Stimulated activated naive CD4-positive, alpha-beta T cell treated with Interleukin-2 at 50 U/mL for 16 hours (primary cell): ENCODE measurements at places on chromosomes 11 and 22.

DNA sequence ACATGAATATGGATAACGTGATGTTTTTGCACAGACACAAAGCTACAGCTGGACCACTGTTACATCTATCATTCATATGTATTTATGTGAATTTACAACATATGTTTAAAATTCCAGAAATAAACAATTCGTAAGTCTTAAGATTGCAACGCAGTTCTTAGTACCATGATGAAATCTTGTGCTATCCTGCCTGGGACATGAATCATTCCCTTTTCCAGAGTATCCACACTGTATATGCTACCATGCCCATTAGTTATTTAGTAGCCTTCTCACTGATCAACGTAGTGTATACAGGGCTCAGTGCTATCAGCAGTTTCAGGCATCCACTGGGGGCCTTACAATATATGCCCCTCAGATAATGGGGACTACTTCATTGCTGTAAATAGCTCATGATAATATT lies 4.3 kb downstream of the ATL3 start:
- DNase-seq, result no peak

GRCh38 chr11:125724125-125724524 lies 22.0 kb upstream of the PATE1 start:
- DNase-seq, result no peak

- DNase-seq, result peak; percentile 82
These were observed at the start of gene CAPN1 for GRCh38 chr11:65181569-65182257. CAPN1 (plus strand) TSS chr11:65181928; CDS start chr11:65182702, 774 bp downstream.

- DNase-seq, result no peak
These were observed 8.3 kb downstream of the PRR5L start for GRCh38 chr11:36304351-36304750.
